ENCODE measurements at places on chromosomes 7 and 10.

GRCh38 chr10:103843854-103844570 lies 11.4 kb downstream of the SH3PXD2A start:
- DNase-seq, result peak; percentile 84

DNA sequence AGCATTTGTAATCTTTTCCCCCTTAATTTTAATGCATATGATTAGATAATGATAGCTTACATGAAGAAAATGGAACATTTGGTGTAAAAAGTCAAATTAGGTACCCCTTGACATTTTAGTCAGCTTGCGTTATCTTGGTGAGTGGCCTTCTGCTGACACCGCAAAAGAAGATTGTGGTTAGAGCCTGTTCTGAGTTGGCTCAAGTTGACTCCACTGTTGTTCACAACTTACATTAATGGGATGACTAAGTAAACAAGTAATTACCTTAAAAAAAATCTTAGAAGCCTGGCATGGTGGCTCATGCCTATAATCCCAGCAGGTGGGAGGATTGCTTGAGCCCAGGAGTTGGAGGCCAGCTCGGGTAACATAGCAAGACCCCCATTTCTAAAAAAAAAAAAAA lies 24.2 kb downstream of the TRRAP start:
- DNase-seq, result no peak

DNA sequence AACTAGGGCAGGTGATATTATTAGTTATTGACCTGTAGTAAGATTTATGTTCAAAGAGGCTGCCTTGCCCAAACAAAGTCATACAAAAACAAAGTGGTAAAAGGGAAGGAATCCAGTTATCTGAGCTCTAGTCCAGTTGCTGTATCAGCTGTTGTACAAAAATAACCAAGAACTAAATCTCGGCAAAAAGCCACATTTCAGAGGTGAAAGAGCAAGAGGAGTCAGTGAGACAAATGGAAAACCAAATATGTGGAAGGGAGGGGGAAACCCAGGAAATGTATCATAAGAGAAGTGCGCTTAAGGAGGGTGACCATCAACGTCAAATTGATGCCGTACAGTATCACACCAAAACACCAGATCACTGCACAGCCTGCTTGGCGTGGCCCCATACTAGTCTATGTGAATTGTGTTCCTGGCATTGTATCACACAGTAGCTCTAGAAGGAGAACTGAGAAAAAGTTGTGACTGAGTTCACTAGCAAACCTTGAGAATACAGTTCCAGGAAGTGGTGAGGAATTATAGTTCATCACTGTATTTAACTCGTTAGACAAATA lies 6.4 kb downstream of the AGBL3 start:
- no peak for DNase-seq

DNA sequence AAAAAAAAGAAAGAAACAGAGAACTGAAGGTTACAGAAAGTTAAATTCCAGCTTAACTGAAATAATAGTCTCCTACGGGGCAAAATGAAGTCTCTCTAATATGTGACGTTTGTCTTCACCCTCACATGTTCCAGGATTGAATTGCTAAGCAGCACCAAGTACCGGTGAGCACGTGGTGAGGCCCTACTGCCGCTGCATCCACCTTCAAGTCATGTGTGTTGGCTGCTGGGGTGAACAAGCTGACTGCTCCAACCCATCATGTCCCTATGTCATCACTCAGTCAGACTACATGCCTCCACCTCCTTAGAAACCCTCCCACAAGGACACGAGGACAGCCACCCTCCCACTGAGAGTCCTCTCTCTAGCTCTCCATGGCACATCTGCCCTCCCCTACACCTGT lies 35.4 kb upstream of the NPFFR1 start:
- no peak for DNase-seq

GRCh38 chr10:124016804-124017375 lies 76.5 kb downstream of the CHST15 start:
- DNase-seq, result no peak
